ENCODE measurements at places on chromosomes 12 and 14.

- no peak for DNase-seq
Observed at GRCh38 chr12:76083246-76083903, 1.1 kb downstream of the NAP1L1 start.

DNA sequence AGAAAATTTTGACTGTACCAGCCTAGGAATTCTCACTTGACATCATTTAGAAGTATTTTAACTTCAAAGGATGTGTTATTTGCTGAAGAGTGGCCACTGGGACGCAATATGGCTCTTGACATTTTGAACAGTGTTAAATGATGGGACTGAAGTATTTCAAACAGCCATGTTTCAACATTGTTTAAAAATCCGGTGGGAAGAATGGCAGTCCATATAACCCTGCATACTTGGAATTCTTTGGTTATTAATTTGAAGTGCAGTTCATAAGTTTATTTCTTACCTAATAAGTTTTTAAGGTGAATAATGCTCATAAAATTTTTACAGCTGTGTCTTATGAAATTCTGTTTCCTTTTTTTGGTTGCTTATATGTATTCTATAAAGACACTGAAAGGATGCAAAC is 8.3 kb downstream of the TMTC2 start:
- no peak for DNase-seq

- no peak for DNase-seq
Observed at GRCh38 chr12:27280412-27280811, 36.3 kb downstream of the STK38L start.

DNA sequence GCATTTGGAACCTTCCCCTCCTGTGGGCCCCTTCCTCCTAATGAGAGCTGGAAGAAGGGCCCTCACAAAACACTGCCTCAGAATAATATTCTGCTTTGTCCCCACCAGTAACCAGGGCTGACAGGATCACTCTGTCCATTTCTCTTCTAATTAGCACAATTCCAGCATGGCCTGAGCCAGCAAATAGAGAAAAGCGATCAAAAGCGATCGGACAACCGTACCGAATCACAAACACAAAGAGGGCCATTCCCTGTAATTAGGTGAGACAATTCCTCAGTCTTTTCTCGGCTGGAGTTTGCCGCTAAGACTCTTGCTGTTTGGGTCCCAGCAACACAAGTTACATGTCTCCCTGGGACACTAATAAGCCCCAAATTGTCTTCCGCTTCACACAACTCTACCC is 35.6 kb upstream of the VSX2 start:
- no peak for DNase-seq

DNA sequence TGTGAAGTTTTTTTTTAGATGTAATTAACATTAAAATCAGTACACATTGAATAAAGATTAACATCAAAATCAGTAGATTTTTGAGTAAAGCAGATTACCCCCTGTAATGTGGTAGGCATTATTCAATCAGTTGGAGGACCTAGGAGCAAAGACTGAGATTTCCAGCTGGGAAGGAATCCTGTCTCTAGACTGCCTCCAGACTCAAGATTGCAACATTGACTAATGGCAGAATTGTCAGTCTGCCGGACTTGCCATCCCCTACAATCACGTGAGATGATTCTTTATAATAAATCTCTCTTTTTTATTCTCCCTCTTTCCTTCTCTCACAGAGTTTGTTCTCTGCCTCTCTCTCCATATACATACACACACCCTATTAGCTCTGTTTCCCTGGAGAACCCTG is 51.4 kb upstream of the SLC6A15 start:
- DNase-seq: no peak

DNA sequence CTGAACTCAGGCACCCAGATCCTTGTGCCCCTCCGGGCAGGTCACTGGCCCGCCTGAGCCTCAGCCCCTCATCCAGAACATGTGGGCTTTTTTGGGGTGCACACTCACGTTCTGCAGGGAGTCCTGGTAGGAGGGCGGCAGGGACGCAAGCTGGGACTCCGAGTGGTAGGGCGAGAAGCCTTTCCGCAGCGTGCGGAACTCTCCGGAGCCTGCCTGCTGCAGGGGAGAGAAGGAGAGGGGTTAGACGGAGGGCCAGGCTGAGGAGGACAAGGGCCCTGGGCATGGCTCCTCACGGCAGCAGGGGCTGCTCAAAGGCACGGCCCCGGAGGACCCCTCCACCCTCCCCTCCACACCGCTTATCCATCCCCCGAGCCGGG is 40.8 kb downstream of the CCNK start:
- no peak for DNase-seq

DNA sequence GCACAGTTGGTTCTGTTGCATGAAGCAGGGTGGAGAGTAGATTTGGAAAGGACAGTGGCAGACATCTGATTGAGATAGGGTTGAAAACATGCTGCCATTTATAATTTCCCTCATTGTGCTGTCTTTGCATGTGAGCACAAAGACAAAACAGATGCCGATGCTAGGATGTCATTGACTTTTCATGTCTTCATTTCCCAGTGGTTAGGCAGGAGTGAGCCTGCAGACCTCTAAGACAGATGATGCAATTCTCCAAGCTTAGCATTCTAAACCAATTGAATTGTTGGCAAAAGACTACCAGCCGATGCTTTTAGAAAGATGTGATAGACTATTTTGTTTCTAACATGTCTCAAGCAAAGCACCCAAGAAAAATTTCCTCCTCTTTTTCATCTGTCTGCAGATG is 37.1 kb upstream of the PELI2 start:
- DNase-seq: no peak

- no peak for DNase-seq
Observed at GRCh38 chr14:31194095-31194494, 13.5 kb downstream of the HECTD1 start.

- DNase-seq: no peak
Observed at GRCh38 chr12:112011685-112012084, 1.3 kb downstream of the TMEM116 start.

GRCh38 chr12:62210422-62210821 is 49.8 kb upstream of the USP15 start:
- DNase-seq: peak; percentile 18

- no peak for DNase-seq
Observed at GRCh38 chr12:27534060-27534764, 10.2 kb downstream of the PPFIBP1 start.

GRCh38 chr12:68768431-68768939 is 22.5 kb downstream of the SLC35E3 start:
- DNase-seq: no peak

GRCh38 chr14:77041881-77042545 is 13.5 kb upstream of the IRF2BPL start:
- no peak for DNase-seq

All from CD8-positive, alpha-beta T cell (primary cell).